ENCODE measurements at places on chromosomes 6 and 20.

DNA sequence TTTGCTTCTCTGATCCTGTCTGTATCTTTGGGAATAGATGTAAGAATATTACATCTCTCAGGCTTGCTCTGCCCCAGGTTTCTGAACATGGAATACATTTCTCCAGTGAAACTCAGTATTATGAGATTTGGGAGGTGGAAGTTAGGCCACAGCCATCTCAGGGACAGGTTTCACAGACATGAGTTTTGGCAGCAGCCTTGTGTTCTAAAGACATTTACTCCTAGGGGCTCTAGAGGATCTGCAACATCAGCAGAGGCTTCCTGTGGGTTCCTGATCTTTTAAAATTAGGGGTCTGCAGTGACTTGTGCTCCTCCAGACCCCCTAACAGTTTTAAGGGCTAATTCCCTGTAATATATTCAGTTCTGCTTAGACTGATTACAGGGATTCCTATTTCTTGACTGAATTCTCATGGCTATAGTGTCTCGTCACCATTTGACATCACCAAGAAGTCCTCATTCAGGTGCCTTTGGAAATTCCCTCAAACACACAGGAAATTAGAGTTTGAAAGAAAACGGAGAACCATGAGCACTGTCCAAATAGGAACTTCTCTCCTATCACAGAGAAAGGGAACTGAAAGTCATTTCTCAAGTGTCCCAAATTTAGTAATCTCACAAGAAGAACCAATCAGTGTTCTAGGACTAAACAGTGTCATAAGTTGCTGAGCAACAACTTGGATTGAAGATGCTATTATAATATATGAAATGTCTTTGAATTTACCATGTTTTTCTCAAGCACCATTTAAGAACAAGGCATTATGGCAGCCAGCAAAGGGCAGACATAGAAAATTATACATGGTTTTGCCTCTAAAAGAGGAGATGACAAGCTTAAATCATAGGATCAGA, 2.5 kb upstream of the HLA-DRA start:
- H3K4me3 ChIP-seq: no peak overlapping the region
- H3K27me3 ChIP-seq: peaks cover 29% of the 10 kb centered on the region
- DNase-seq: no peak
- H3K27ac ChIP-seq: no peak overlapping the region
- H3K4me1 ChIP-seq: peaks cover 24% of the 10 kb centered on the region
- peaks cover 3% of the 10 kb centered on the region for H3K36me3 ChIP-seq

DNA sequence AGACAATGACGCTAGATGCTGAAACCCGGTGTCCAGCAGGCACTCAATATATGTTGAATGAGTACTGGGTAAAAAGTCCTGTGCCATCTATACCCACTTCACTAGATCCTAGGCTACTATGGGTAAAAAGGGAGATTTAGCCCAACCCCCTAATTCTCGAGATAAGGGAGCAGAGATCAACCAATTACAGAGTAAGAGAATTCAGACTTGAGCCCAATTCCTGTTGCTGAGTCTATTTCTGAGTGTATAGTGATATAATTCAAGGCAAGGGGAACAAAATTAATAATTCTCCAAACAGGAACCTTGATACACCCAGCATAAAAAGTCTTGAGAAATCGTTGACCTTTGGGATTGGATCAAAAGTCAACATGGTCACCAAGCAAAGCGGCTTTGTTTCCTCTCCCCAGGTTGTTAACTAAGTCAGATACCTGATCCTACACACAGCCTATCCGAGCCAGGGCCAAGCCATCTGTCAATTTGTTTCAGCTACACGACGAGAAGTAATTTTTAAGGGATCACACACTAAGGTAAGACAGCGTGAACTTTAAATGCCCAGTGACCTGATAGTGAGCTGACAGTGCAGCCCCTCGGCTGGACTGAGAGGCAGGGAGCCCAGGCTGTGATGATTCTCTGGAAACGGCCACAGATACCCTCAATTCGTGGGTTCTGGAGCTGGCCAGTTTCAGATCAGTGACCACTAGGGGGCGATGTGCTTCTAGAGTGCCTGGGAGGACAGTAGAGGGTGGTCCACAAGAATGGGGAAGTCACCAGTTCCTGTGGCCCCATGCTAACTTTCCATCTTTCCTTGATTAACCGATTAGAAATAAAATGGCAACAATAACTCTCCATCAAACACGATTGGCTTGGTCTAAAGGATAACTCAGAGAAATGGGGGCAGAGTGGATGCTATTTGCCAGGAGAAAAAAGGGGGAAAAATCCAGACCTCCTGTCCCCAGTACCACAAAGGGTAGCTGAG, 46.2 kb downstream of the SLC22A23 start:
- no peak overlapping the region for H3K4me3 ChIP-seq
- peaks cover 29% of the 10 kb centered on the region for H3K27me3 ChIP-seq
- no peak overlapping the region for H3K27ac ChIP-seq
- H3K4me1 ChIP-seq: peaks cover 7% of the 10 kb centered on the region
- peak; percentile 20 for DNase-seq

- H3K4me3 ChIP-seq: no peak overlapping the region
- no peak for DNase-seq
- peaks cover 16% of the 10 kb centered on the region for H3K27me3 ChIP-seq
- no peak overlapping the region for H3K27ac ChIP-seq
- no peaks in the 10 kb centered on the region for H3K4me1 ChIP-seq
- no peaks in the 10 kb centered on the region for H3K36me3 ChIP-seq
These were observed 19.5 kb downstream of the FHL5 start for GRCh38 chr6:96582436-96582835.

- H3K4me3 ChIP-seq: no peak overlapping the region
- no peak for DNase-seq
- peaks cover 35% of the 10 kb centered on the region for H3K4me1 ChIP-seq
- H3K27ac ChIP-seq: no peak overlapping the region
- peaks cover 6% of the 10 kb centered on the region for H3K36me3 ChIP-seq
These were observed 155.0 kb upstream of the CITED2 start for GRCh38 chr6:139529420-139529819.

DNA sequence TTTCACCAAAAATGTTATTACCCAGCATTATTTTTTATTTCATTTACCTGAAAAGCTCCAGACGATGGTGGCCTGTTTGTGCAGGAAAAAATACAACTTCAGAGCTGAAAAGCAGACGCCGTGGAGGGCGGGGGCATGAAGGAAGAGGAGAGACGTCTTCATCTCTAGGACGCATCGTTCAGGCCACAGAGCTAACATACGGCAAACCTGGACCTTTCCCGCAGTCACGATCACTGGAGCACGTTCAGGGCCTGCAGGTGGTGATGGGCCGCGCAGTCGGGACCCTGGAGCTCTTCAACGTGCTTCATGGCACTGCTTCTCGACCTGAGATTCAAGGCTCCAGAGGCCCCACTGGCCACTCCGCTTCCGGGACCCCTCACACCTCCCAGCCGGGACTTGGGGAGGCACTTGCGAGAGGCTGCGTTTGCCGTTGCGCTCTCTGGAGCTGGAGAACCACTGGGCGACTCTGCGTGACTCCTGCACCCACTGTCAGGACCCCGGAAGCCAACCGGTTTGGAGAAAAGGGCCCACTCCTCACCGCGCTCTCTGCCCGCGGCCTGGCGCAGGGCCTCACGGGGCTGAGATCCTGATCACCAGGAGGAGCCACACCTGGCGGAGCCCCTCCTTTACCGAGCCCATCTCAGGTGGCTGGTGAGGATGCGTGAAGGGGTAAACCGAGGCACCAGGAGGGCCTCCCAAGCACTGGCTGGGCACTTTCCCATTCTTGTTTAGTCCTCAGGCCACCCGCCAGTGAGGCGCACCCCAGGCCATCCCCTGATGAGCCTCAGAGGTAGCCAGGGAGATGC, 164.4 kb upstream of the AFDN start:
- no peak for DNase-seq
- no peaks in the 10 kb centered on the region for H3K4me1 ChIP-seq
- H3K4me3 ChIP-seq: no peak overlapping the region
- no peaks in the 10 kb centered on the region for H3K36me3 ChIP-seq
- H3K27ac ChIP-seq: no peak overlapping the region

- H3K4me1 ChIP-seq: peaks cover 22% of the 10 kb centered on the region
- H3K27me3 ChIP-seq: no peaks in the 10 kb centered on the region
- no peak overlapping the region for H3K27ac ChIP-seq
These were observed 14.2 kb downstream of the TXLNB start for GRCh38 chr6:139277587-139277986.

- peak overlapping the region; percentile 94 for H3K27ac ChIP-seq
- peak; percentile 34 for DNase-seq
- H3K4me1 ChIP-seq: peaks cover 53% of the 10 kb centered on the region
These were observed 251.6 kb upstream of the TAB2 start for GRCh38 chr6:149065658-149066556.

GRCh38 chr20:43284486-43284885, 94.8 kb upstream of the PTPRT start:
- H3K4me3 ChIP-seq: no peak overlapping the region
- peaks cover 18% of the 10 kb centered on the region for H3K27me3 ChIP-seq
- H3K4me1 ChIP-seq: peaks cover 6% of the 10 kb centered on the region
- no peak for DNase-seq

- H3K27ac ChIP-seq: peak overlapping the region; percentile 33
- H3K4me1 ChIP-seq: peaks cover 28% of the 10 kb centered on the region
- peaks cover 2% of the 10 kb centered on the region for H3K27me3 ChIP-seq
- H3K4me3 ChIP-seq: peak overlapping the region; percentile 51
These were observed 9.5 kb upstream of the HLA-DOA start for GRCh38 chr6:33018904-33019303.

DNA sequence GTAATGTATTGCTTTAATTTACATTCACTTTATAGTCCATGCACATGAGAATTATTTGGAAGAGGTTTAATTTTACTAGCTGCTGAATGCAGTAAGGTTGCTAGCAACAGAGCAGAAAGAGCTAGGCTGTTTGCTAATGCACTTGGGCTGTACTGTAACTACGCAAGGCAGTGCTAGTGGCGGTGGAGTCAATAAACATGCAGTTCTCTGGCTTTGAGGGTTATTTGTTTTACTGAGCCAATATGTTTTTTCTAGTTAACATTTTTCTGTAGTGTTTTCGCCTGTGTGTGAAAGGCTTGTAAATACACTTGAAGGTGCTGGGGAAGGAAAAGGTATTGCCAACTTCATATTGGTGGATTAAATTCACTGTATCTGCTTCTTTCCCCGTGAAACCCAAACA, 112.8 kb downstream of the BTBD3 start:
- H3K4me3 ChIP-seq: no peak overlapping the region
- no peaks in the 10 kb centered on the region for H3K27me3 ChIP-seq
- no peak for DNase-seq
- H3K27ac ChIP-seq: no peak overlapping the region

DNA sequence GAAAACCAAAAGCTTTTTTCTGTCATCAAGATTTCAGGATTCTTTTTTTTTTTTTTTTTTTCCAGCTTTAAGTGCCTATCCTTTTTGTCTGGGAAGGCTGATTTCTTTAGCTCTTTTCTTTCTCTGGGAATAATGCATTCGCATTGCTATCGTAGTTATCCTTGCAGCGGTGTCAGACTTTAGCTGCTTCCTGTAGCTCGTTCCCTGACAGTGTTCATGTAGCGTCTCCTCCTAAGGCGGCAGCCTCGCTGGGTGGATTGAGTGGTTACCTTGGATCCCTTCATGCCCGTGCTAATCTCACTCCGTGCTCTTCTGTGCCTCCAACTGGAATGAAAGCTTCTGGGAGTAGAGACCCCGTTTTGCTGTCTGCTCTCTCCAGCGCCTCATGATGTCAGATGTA, 43.1 kb downstream of the UST start:
- no peak overlapping the region for H3K4me3 ChIP-seq
- H3K27me3 ChIP-seq: peaks cover 30% of the 10 kb centered on the region
- no peak for DNase-seq
- H3K4me1 ChIP-seq: no peaks in the 10 kb centered on the region
- H3K27ac ChIP-seq: no peak overlapping the region
- no peaks in the 10 kb centered on the region for H3K36me3 ChIP-seq

- H3K36me3 ChIP-seq: no peaks in the 10 kb centered on the region
- H3K27ac ChIP-seq: no peak overlapping the region
- peaks cover 4% of the 10 kb centered on the region for H3K4me1 ChIP-seq
- H3K4me3 ChIP-seq: no peak overlapping the region
- peaks cover 19% of the 10 kb centered on the region for H3K27me3 ChIP-seq
These were observed 5.6 kb downstream of the CST3 start for GRCh38 chr20:23631981-23632710.

GRCh38 chr20:9068841-9069663, at the start of gene PLCB4:
Gene PLCB4 (plus strand): TSS chr20:9069087. CDS start chr20:9307815, 238,728 bp downstream.
- no peaks in the 10 kb centered on the region for H3K4me1 ChIP-seq
- H3K4me3 ChIP-seq: no peak within 1 kb of the TSS
- DNase-seq: no peak

GRCh38 chr6:151387175-151387970, 4.0 kb downstream of the ZBTB2 start:
- peaks cover 44% of the 10 kb centered on the region for H3K4me1 ChIP-seq
- H3K4me3 ChIP-seq: no peak overlapping the region
- peaks cover 28% of the 10 kb centered on the region for H3K36me3 ChIP-seq
- H3K27me3 ChIP-seq: no peaks in the 10 kb centered on the region
- H3K27ac ChIP-seq: no peak overlapping the region
- DNase-seq: no peak

GRCh38 chr20:36463212-36464061, 77.9 kb upstream of the MYL9 start:
- H3K27ac ChIP-seq: peak overlapping the region; percentile 21
- H3K36me3 ChIP-seq: no peaks in the 10 kb centered on the region
- H3K4me3 ChIP-seq: peak overlapping the region; percentile 88
- no peaks in the 10 kb centered on the region for H3K27me3 ChIP-seq
- DNase-seq: no peak
- peaks cover 63% of the 10 kb centered on the region for H3K4me1 ChIP-seq

GRCh38 chr6:106906232-106906631, 68.3 kb downstream of the CD24 start:
- no peak overlapping the region for H3K4me3 ChIP-seq
- no peak overlapping the region for H3K27ac ChIP-seq
- no peaks in the 10 kb centered on the region for H3K36me3 ChIP-seq

DNA sequence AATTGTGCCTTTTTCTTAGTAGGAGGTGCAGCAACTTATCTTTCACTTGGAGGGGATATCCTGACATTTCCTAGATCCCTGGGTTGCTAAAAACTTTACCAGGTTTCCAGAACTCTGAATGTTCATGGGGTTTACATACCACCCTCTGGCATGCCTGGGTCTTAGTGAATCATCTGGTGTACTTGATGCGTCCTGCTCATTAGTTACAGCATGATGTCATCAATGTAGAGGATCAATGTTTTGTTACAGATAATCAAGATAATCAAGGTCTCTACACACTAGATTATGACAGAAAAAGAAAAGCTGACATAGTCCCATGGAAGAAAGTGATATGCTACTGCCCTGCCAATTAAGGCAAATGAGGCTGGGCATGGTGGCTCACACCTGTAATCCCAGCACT, 27.0 kb downstream of the FITM2 start:
- no peaks in the 10 kb centered on the region for H3K4me1 ChIP-seq
- no peaks in the 10 kb centered on the region for H3K36me3 ChIP-seq
- DNase-seq: no peak
- H3K27me3 ChIP-seq: no peaks in the 10 kb centered on the region

- no peaks in the 10 kb centered on the region for H3K4me1 ChIP-seq
- peaks cover 4% of the 10 kb centered on the region for H3K27me3 ChIP-seq
- H3K27ac ChIP-seq: no peak overlapping the region
These were observed 36.7 kb downstream of the LRFN2 start for GRCh38 chr6:40550202-40551101.

- H3K36me3 ChIP-seq: no peaks in the 10 kb centered on the region
- peaks cover 5% of the 10 kb centered on the region for H3K4me1 ChIP-seq
- H3K27me3 ChIP-seq: no peaks in the 10 kb centered on the region
These were observed 68.1 kb downstream of the GJA1 start for GRCh38 chr6:121503589-121503991.

- no peak overlapping the region for H3K27ac ChIP-seq
- H3K36me3 ChIP-seq: no peaks in the 10 kb centered on the region
- DNase-seq: no peak
- no peak overlapping the region for H3K4me3 ChIP-seq
- no peaks in the 10 kb centered on the region for H3K4me1 ChIP-seq
These were observed 102.4 kb upstream of the CNR1 start for GRCh38 chr6:88268508-88268907.

All from activated T-helper 2 cell treated with anti-CD3 and anti-CD28 coated beads, Interferon-gamma antibody, Interleukin-2, Interleukin-4, amounts not matched to agents 10 μg/mL and 5 μg/mL and 100 μg/mL, durations not matched to agents 14 hours and 24 hours and 36 hours (primary cell).